Activated naive CD4-positive, alpha-beta T cell treated with anti-CD3 and anti-CD28 coated beads, Interleukin-2, amount 50 U/mL, for 16 hours (primary cell): ENCODE measurements at places on chromosomes 3 and 15.
A peak's percentile ranks its signal among the peaks of the same experiment; 100 is the strongest.

GRCh38 chr3:149625795-149626194 lies 32.0 kb downstream of the WWTR1 start:
- DNase-seq, result no peak

DNA sequence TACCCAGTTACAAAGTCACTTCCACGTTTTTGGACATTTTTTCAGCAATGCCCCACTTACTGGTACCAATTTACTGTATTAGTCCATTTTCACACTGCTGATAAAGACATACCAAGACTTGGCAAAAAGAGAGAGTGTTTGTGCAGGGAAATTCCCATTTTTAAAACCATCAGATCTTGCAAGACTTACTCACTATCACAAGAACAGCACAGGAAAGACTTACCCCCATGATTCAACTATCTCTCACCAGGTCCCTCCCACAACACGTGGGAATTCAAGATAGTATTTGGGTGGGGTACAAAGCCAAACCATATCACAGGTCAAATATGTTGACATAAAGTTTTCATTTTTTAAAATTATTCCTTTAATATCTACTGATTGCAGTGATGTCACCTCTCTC lies 16.2 kb upstream of the ABI3BP start:
- DNase-seq, result no peak

DNA sequence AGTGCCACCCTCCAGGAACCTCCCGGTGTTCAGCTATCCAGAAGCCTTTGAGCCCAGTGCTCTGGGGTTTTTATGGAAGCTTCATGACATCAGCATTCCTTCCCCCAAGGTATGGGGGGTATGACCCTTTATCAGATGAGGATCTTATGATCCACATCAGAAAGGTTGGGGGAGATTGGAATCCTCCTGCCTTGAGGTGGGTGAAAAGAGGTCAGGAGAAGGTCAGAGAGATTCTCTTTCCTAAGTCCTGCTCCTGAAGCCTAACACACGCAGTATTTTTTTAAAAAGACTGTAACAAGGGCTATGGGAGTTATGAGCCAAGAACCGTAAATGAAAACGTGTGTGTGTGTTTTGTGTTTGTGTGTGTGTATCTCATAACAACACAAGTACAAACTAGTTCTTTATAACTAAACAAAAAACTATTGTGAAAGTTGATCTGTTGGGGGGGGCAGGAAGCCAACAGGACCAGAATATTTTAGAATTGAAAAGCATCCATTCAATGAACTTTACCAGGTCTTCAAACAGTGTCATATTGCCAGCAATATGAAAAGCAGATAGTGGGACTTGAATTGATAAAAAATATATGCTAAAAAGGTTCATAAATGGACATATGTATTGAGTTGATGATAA lies 13.2 kb downstream of the MKRN3 start:
- no peak for DNase-seq

DNA sequence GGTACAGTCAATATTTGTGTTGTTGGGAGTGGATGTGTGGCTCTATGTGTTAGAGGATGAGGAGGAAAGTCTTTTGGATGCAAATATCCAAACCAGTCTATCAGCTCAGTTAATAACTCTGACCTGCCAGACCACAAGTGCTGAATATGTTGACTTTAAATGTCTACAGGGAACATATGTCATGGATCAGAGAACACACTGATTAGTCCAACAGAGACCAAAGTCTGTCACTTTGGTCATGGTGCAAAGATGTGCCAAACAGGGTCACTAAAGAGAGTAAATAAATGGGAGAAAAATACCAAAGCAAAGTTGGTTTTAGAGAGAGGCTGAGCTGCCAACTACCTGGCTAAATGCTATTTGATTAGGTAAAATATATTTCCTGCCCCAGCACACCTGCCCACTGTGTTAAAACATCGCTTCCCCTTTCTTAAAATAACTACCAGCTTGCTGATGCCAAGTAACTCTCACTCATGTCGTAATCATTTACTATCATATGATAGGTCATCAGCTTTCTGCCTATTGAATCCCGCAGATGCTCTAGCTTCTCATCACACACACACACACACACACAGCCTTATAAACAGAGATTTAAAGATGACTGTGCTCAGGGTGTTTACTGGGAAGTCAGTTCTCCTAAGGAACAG lies 173.3 kb downstream of the PDZRN3 start:
- DNase-seq, result no peak

DNA sequence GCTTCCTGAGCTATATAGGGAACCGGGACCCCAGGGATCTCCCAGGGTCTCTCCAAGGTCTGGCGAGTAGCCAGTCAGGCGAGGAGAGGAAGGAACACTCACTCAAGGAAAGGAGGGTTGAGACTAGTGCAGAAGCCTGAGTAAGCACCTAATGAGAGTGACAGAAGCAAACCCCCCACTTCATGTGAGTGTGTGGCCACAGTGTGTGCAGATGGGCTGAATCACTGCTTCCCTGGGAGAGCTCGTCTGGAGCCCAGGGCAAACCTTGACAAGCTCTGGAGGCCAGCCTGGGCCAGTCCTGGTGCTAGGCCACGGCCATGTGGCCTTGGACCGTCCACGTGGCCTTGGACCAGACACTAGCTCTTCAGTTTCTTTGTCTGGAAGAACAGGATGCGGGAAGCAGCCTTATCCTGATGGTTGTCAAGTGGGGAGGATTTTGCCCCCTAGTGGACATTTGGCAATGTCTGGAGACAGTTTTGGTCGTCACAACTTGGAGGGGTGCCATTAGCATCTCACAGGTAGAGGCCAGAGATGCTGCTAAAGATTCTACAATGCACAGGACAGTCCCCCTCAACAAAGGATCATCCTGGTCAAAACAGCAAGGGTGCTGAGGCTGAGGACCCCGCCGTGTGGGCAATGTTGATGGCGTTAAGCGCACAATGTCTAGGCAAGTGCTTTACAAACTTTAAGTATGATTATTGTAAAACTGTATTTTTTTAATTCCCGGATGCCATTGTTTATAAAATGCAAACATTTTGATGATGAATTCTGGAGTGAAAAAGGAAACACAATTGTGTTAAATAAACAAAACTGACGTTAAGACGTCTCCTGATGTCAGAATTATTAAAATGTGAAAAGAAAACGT lies 34.8 kb upstream of the CTSH start:
- no peak for DNase-seq

DNA sequence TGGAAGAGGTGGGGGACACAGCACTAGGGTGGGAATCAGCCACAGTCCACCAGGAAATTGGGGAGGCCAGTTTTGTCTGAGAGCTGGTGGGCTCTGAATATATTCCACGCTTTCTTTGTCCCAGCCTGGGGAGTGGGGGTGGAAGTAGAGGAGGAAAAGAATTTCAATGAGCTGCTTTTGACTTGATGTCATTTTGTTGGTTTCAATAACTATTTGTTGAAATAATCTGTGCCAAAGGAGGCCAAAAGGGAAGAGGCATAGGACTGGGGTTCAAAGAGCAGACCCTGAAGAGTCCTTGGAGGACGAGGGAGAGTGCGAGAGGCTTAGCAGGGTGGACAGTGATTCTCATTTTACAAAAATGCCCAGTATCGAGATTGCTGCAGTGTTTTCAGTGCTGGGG lies 262.3 kb downstream of the SHQ1 start:
- DNase-seq, result no peak

DNA sequence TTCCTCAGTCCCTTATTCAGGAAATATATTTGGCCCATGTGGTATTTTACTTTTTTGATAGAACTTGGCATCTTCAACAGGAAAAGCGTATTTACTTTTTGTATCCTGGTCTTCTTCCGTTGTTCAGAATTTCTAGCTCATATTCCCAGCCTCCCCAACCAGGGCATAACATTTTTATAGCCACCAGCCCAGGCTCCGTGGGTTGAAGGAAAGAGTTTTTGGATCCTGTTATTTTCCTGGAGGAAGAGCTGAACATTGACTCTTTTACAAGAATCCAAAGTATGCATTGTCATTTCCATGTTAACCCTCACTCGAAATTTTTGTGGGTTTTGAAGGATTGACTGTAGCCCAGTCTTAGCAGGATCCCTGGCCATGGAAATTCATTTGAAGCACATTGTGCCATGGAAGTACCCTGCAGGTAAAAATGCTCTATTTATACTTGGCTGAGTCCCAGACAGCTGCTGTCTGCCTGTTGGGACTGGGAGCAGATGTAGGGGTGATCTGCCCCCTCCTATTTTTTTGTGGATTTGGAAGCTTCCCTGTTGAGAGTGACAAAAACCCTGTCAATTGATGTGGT lies 98.8 kb downstream of the AKAP13 start:
- DNase-seq, result no peak

DNA sequence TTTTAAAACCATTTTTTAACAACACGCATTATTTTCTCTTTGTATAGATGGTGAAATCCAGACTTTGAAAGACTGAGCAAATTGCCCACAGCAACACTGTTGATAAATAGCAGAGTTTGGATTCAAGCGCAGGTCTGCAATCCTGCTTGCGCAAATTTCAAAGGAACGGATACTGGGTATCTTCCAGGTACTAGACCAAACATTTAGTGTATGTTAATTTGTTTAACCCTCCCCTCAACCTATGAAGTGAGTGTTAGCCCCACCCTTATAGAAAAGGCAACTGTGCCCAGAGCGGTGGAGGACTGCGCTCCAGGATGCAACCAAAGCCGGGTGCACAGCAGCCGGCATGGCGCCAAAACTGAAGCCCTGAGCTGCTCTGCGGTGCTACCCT lies 103.8 kb downstream of the CPN2 start:
- DNase-seq, result no peak

DNA sequence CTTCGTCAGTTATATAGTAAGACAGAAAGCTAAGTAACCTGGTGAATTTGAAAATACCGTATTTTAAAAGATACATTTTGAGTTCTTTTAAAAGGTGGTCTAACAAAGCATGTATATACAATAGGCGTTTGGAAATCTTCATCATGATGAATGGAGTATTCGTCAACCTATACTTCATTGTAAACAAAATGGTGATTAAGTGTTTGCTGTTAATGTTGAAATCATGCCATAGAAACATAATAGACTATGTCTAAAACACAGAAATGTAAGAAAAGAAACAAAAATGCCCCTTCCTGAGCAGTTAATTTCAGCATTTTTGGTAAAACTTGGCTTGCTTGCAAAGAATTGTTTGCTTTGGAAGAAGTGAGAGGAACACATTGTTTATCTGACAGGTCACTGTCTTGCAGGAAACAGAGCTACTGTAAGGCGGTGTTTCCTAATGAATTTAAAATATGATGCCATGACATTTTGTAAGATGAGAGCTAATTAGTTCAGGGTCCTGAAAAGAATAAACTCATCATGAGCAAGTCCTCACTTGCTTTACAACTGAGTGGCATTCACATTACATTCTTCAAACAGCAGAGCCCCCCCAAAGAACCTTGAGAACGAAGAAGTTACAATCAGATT lies 126.7 kb downstream of the SERPINI1 start:
- no peak for DNase-seq

- no peak for DNase-seq
Measured at GRCh38 chr3:156456771-156457224, 98.1 kb downstream of the SSR3 start.

GRCh38 chr15:41827290-41827879 lies 507 bp upstream of the JMJD7 start:
- peak; percentile 33 for DNase-seq

DNA sequence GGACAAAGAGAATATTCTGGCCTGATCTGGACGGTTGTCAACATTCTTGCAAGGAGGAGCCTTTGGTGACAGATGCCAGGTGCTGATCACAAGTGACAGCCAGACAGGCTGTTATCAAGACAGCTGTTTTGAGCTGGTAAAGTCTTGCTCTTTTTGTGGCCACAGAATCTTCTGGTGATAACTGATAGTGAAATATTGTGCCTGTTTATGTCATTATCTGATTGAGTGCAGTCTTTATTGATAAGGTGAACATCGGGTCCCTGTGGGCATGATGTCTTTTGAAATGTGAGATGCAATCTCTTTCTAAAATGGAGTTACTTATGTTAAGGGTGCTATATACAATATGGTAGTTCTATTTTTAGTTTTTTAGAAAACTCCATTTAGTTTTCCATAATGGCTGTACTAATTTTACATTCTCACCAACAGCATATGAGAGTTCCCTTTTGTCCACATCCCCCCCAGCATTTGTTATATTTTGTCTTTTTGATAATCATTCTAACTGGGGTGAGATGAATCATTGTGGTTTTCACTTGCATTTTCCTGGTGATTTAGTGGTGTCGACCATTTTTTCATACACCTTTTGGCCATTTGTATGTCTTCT lies 10.7 kb downstream of the CEP63 start:
- DNase-seq, result no peak

- no peak for DNase-seq
Measured at GRCh38 chr3:123383091-123384053, 65.5 kb downstream of the ADCY5 start.

GRCh38 chr3:44436181-44436580 lies 41.3 kb downstream of the ZNF445 start:
- no peak for DNase-seq

DNA sequence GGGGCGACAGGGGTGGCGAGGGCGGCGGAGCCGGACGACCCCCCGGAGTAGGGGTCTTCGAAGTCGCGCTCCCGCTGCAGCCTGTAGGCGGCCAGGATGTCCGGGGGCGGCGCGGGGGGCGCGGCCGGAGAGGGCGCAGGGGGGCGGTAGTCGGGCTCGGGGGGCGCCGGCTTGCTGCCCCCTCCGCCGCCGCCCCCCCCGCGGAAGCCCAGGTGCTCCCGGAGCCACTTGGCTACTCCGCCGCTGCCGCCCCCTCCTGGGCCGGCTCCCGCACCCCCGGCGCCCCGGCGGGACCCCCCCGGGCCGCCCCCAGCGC lies 230 bp downstream of the SHF start:
- DNase-seq, result no peak

- no peak for DNase-seq
Measured at GRCh38 chr15:33985751-33986150, 17.5 kb downstream of the CHRM5 start.

GRCh38 chr15:65050270-65050669 lies 5.1 kb downstream of the SLC51B start:
- DNase-seq, result no peak

GRCh38 chr15:74616366-74616939 lies 817 bp downstream of the CLK3 start:
- peak; percentile 66 for DNase-seq

- DNase-seq, result no peak
Measured at GRCh38 chr3:138078096-138078495, 37.3 kb downstream of the DZIP1L start.

- no peak for DNase-seq
Measured at GRCh38 chr15:81074773-81075172, 59.3 kb upstream of the CFAP161 start.

- no peak for DNase-seq
Measured at GRCh38 chr3:104781112-104781511, 585.6 kb upstream of the ALCAM start.

DNA sequence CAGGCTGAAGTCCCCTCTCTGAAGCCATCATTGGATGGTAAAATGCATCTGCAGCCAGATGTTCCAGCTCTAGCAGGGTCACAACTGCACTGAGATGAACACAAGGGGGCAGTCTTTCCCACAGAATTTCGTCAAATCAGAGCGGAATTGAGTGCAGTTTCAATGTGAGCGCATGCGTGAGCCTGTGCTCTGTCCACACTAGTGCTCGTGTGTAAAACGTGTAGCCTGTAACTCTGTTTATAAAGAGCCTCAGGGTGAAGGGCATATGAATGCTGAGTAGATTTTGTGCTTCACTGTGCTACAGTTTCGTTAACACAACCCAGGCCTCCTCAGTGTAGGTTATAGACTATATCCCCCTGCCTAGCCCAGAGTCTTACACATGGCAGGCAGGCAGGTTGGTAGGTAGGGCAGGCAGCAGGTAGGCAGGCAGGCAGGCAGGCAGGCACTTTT lies 92.7 kb upstream of the GOLGA6L4 start:
- DNase-seq, result peak; percentile 78
